GM23248 (cell line): ENCODE measurements at places on chromosomes 5 and 9. TPM values are rescaled to one million over a fixed set of nuclear protein-coding genes. Genes with fewer than 3 reads are reported as not detected.

PKN3 gene
- 0.89 and 2.1 TPM in 2 replicates for total RNA-seq

HMHB1 gene
- not detected in 2 replicates for total RNA-seq

MAPK9 gene
- 23.0 and 23.7 TPM in 2 replicates for total RNA-seq

MACROH2A1 gene
- 106 and 125 TPM in 2 replicates for total RNA-seq

ARHGEF39 gene
- 0.13 and 2.1 TPM in 2 replicates for total RNA-seq

SLC6A7 gene
- not detected in 2 replicates for total RNA-seq

IL9 gene
- not detected in 2 replicates for total RNA-seq

HBEGF gene
- total RNA-seq: 7.5 and 9.5 TPM in 2 replicates

ZFP62 gene
- 6.1 and 13.6 TPM in 2 replicates for total RNA-seq

RNF208 gene
- 0.65 TPM in 1 of 2 replicates, not detected in the other for total RNA-seq

C5orf52 gene
- total RNA-seq: not detected in 2 replicates

RLN1 gene
- not detected in 2 replicates for total RNA-seq

LRRC19 gene
- total RNA-seq: not detected in 2 replicates

ARL15 gene
- 7.8 and 15.4 TPM in 2 replicates for total RNA-seq

FYB1 gene
- under 0.01 TPM in 1 of 2 replicates, not detected in the other for total RNA-seq

OSMR gene
- 52.5 and 70.8 TPM in 2 replicates for total RNA-seq

GABRA6 gene
- not detected in 2 replicates for total RNA-seq

RMRP gene
- total RNA-seq: 14,230 and 20,944 TPM in 2 replicates

PLPP1 gene
- 65.1 and 78.6 TPM in 2 replicates for total RNA-seq

INSYN2B gene
- 43.2 and 50.7 TPM in 2 replicates for total RNA-seq

C9orf153 gene
- not detected in 2 replicates for total RNA-seq

LVRN gene
- 0.32 TPM in 1 of 2 replicates, not detected in the other for total RNA-seq

CA9 gene
- total RNA-seq: 3.4 and 4.3 TPM in 2 replicates

CEP72 gene
- 1.7 and 7.2 TPM in 2 replicates for total RNA-seq

CSF1R gene
- 0.63 TPM in 1 of 2 replicates, not detected in the other for total RNA-seq

SPATA31C1 gene
- not detected in 2 replicates for total RNA-seq

LURAP1L gene
- total RNA-seq: 16.2 and 30.4 TPM in 2 replicates

PCDHGA9 gene
- total RNA-seq: 2.6 and 2.9 TPM in 2 replicates

NEUROG1 gene
- total RNA-seq: not detected in 2 replicates

PLAC8L1 gene
- 2.3 TPM in 1 of 2 replicates, not detected in the other for total RNA-seq

CBY3 gene
- not detected in 2 replicates for total RNA-seq

MRPS2 gene
- total RNA-seq: 32.2 and 45.3 TPM in 2 replicates

MTMR12 gene
- 13.4 and 48.8 TPM in 2 replicates for total RNA-seq

MYORG gene
- 0.13 and 1.1 TPM in 2 replicates for total RNA-seq

MYO10 gene
- total RNA-seq: 43.2 and 49.1 TPM in 2 replicates

SLC27A6 gene
- total RNA-seq: 0.32 TPM in 1 of 2 replicates, not detected in the other

LCN9 gene
- total RNA-seq: not detected in 2 replicates

FRMD3 gene
- total RNA-seq: 0.13 and 0.32 TPM in 2 replicates

PPP3R2 gene
- total RNA-seq: not detected in 2 replicates

ARL14EPL gene
- total RNA-seq: not detected in 2 replicates

FAM78A gene
- 0.38 and 1.1 TPM in 2 replicates for total RNA-seq

LHX3 gene
- not detected in 2 replicates for total RNA-seq
